Colonic mucosa (tissue), 4 donors: ENCODE measurements at places on chromosomes 13 and 19. TPM values are rescaled to one million over a fixed set of nuclear protein-coding genes. Genes with fewer than 3 reads are reported as not detected.
A peak's percentile ranks its signal among the peaks of the same experiment; 100 is the strongest.

Gene HIPK4
- not detected for total RNA-seq

Gene SIGLEC12
- 0.15 TPM for total RNA-seq

Gene SLC8A2
- 0.74 TPM for total RNA-seq

Gene PABPC3
- 0.35 TPM for total RNA-seq

Gene FXYD7
- total RNA-seq: 0.47 TPM

Gene CLN5
- total RNA-seq: 26.5 TPM

Gene ZNF665
- total RNA-seq: 2.2 TPM

Gene ODAD3
- total RNA-seq: not detected

Gene CACNA1A
- 6.1 TPM for total RNA-seq

Gene MBD3L3
- not detected for total RNA-seq

Gene CYP4F3
- 7.8 TPM for total RNA-seq

Gene CYP2S1
- 114 TPM for total RNA-seq

Gene SULT2A1
- total RNA-seq: 0.64 TPM

Gene CEACAM8
- 2.3 TPM for total RNA-seq

Gene AP1M1
- 20.0 TPM for total RNA-seq

Gene ASF1B
- total RNA-seq: 12.9 TPM

Gene ZNF506
- total RNA-seq: 18.7 TPM

Gene N4BP2L1
- total RNA-seq: 4.8 TPM

Gene CGB3
- not detected for total RNA-seq

Gene ZNF285
- total RNA-seq: 1.9 TPM

Gene LRRC25
- total RNA-seq: 3.9 TPM

Gene ABCC4
- total RNA-seq: 11.4 TPM

- DNase-seq: peak; percentile 44
Observed at GRCh38 chr13:36903925-36904595, 16.0 kb downstream of the SMAD9 start.

DNA sequence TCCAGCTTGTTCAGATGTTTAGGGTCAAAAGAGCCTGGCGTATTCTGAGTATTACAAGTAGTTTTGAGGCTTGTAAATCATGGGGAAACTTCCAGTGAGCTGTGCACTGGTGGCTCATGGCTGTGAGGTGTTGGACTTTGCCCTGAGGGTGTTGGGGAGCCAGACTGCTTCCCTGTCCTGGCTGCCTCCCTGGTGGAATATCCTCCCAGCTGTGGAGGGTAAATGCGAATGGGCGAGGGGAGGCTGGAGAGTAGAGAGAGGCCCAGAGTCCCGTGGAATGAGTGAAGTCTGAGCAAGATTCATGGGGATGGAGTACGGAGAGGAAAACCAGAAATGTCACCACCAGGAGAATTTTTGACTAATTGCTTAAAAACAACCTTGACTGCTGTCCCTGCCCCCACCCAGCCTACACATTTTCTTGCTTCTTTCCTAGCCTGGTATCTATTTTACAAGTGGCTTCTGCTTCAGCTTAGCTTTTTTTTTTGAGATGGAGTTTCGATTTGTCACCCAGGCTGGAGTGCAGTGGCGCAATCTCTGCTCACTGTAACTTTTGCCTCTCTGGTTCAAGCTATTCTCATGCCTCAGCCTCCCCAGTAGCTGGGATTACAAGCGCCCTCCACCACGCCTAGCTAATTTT lies 3.7 kb downstream of the SNRPA start:
- peak; percentile 82 for DNase-seq

- DNase-seq: peak; percentile 71
Observed at GRCh38 chr19:46925548-46925950, 64.8 kb downstream of the ARHGAP35 start.

- DNase-seq: no peak
Observed at GRCh38 chr19:37074819-37075362, 3.3 kb upstream of the ZNF420 start.

- DNase-seq: no peak
Observed at GRCh38 chr19:10858204-10858828, 10.1 kb downstream of the C19orf38 start.

DNA sequence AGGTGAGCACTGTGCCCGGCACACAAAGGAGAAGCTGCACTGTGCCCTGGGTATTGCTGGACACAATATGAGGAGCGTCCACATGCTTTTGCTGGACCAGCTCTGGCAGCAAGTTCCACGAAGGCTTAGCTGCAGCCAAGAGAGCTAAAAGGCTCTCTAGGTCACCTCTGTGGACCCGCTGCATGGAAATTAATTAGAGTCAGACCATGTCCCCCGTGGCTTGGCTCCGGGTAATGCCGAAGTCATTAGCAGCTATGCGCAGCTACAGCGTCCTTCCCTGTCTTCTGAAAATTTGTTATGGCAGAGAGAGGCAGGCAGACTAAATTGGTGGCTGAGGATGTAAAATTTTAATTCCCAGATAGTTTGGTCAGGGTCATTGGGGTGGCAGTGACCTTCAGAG lies 271.5 kb downstream of the SLC7A1 start:
- no peak for DNase-seq

GRCh38 chr19:51702103-51702824 lies 9.1 kb downstream of the SPACA6 start:
- peak; percentile 78 for DNase-seq

- DNase-seq: no peak
Observed at GRCh38 chr19:51593138-51593890, 22.2 kb downstream of the ZNF175 start.

- DNase-seq: peak; percentile 69
Observed at GRCh38 chr13:110714797-110715394, 1.4 kb downstream of the ING1 start.

DNA sequence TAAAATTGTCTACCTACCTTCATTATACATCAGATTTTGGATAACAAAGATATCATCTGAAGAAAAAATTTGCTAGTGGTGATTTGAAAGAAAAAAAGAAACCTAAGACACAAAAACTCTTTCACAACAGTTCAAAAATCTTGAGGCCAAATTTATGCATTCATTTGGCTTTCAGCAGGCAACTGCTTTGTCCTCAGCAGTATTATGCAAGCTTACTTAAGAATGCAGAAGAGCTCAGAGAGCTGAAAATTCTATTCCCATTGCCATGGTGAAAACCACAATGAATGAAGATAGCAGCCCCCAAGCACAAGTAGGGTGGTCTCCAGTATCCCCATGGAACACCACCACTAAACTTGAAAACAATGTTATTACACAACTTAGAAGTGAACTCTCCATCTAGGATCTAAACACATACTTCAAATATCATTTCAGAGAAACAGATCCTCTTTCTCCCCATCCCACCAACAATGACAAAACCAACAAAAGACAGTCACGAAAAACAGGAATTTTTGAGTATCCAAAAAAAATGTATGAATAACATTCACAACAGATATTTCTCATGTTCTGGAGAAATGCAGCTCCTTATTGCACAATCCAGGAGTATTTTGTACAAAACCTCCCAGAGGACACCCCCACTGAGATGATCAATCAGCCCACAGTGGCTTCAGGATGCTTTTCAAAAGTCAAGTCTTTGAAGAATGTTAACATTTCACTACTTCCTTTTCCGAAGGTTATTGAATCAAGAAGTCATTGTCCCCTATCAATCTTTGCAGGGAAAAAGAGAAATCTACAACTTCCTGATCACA lies 192.7 kb downstream of the LHFPL6 start:
- no peak for DNase-seq

- DNase-seq: peak; percentile 40
Observed at GRCh38 chr13:81393721-81394120, 1052.8 kb upstream of the SPRY2 start.

GRCh38 chr13:43258771-43259170 lies 235.4 kb downstream of the DNAJC15 start:
- no peak for DNase-seq

- DNase-seq: no peak
Observed at GRCh38 chr19:3145909-3146676, 10.3 kb downstream of the GNA15 start.

- DNase-seq: no peak
Observed at GRCh38 chr13:74773248-74773647, 639.0 kb upstream of the KLF12 start.

GRCh38 chr19:40320558-40320935 lies 27.6 kb downstream of the C19orf47 start:
- no peak for DNase-seq

GRCh38 chr19:50331221-50331993 lies 2.2 kb upstream of the KCNC3 start:
- DNase-seq: no peak

GRCh38 chr13:25725104-25725503 lies 326.7 kb downstream of the SHISA2 start:
- DNase-seq: no peak

- DNase-seq: no peak
Observed at GRCh38 chr13:30477346-30478195, 11.8 kb upstream of the HMGB1 start.

DNA sequence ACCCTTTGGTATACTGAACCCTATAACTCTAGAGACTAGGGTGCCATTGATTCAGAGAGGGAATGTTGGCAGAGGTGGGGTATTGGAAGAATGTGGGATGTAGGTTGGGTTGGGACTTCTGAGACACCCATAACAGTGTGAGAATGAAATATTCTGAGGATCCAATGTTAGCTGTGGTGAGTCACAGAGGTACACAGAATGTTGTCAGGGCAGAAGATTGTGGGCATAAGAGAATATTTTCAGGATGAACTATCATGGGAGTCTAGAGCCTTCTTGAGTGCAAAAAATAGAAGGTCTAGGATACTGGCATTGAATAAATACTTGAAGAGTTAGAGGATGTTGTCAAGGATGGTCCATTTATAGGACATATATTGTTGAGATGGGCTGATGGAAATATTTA lies 9.0 kb downstream of the KLK13 start:
- DNase-seq: no peak

DNA sequence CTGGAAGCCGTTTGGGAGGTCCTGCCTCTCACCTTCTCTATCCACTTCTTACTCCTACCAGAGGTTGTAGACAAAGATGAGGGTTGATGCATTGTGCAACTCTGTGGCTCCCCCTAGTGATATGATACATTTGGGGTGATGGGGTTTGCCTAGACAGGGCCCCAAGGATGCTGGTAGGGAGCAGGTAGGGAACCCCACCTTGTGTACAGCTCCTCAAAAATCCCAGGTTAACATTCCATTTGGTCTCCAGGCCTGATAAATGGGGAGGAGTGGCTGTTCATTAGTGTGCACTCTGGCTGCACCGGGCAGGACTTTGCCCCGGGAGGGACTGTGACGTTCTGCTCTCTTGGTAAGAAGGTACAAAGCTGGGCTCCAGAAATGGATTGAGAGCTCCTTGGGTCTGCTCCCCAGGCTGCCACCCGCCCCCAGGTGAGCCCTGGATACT lies 19.2 kb downstream of the SIGLEC8 start:
- no peak for DNase-seq

GRCh38 chr13:110600261-110600819 lies 15.0 kb upstream of the NAXD start:
- no peak for DNase-seq

- DNase-seq: peak; percentile 42
Observed at GRCh38 chr19:17755977-17756670, 4.8 kb downstream of the FCHO1 start.

DNA sequence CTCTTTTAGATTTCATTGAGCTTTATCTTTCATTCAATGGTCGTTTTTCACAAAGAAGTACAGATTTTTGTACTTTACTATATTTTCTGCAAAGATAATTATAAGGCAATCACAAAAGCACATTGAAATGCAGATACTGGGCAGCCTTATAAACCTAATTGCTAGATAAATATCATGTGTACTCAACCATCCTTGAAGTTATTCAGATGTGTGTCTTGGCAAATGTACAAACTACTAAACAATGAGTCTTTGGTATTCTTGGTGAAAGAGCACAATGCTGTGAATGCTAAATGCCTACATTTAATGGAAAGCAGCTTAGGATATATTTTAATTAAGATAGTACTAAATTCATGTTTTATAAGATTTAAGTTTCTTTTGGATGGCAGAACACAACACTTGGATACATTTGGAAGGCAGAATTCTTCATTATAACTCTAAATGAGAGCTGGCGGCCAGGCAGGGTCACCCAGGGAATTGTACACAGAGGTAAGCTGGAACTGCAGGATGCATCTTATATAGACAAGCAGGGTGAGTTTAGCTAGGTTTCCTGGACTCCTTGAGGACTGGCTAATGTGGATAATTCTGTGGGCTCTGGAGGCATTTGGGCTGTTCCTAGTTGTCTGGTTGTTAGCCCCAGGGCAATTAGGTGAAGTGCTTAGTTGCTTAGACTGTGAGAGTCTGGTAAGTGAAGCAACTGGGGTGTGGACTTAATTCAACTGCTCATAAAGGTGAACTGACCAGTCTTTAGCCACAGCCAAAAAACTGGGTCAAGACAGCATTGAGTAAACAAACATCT lies 286.6 kb downstream of the PCDH20 start:
- DNase-seq: no peak

DNA sequence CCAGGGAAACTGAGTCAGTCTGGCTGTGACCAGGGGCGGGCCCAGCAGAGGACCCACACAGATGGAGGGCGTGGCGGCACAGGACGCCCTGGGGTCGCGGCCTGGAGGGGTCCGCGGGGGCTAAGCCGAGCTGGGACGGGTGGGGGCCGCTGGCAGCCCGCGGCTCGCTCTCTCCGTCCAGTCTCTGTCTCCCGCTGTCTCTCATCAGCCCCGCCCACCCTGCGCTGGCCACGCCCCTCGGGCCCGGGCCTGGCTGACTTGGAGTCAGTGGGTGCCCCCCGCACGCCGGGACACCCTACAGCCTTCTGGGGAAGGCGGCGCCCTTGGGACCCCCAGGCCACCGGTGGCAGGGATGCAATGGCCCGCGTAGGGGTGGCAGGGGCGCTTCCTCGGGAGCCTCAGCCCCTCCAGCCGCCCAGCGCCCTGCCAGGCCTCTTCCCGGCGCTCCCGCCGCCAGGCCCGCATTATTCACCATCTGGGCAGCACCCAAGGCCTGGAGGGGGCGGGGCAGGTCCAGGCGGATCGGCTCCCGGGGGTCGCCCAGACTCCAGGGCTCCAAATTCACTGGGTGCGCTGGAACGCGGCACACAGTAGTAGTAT lies at the start of gene TBXA2R:
Gene TBXA2R, minus strand, starts transcription at position 186 of the 600 bp plus-strand sequence. CDS start 6,241 bp downstream, outside the sequence.
- DNase-seq: peak; percentile 80

DNA sequence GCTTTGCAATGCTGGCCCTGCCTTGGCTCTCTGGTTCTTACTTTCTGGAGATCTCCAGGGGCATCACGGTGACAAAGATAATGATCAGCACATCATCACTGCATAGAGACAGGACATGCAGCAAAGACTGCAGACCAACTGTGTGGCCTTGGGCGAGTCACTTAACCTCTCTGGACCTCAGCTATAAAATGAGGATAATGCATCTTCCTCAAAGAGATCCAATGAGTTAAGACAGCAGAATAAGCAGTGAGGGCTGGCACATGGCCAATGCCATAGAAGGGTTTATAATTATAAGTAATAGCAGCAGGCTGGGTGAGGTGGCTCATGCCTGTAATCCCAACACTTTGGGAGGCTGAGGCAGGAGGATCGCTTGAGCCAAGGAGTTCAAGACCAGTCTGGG lies 2.4 kb downstream of the MAG start:
- DNase-seq: no peak

DNA sequence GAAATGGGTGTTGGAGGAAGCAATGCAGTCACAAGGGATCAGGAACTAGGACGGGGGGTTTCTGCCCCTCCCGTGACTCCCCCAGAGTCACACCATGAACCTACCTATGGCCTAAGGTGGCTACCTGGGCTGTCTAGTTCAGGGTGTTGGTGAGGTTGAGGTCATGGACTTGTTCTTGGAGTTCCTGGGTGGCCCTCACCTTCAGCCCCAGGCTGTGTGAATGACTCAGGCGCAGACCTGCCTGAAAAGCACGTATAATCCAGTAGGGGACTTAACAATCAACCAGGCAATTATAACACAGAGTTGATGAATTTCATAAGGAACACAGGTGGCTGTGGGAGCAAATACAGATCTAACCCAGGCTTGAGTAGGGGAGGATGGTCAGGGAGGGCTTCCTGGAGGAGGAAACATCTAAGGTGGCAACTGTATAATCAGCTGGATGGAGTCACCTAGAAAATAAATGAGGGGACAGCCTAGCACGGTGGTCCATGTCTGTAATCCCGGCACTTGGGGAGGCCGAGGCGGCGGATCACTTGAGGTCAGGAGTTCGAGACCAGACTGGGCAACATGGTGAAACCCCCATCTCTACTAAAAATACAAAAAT lies 25.6 kb upstream of the ADGRE1 start:
- DNase-seq: no peak
